Sciatic nerve (tissue), 2 donors: ENCODE measurements at places on chromosomes 6 and 20.
A peak's percentile ranks its signal among the peaks of the same experiment; 100 is the strongest.

DNA sequence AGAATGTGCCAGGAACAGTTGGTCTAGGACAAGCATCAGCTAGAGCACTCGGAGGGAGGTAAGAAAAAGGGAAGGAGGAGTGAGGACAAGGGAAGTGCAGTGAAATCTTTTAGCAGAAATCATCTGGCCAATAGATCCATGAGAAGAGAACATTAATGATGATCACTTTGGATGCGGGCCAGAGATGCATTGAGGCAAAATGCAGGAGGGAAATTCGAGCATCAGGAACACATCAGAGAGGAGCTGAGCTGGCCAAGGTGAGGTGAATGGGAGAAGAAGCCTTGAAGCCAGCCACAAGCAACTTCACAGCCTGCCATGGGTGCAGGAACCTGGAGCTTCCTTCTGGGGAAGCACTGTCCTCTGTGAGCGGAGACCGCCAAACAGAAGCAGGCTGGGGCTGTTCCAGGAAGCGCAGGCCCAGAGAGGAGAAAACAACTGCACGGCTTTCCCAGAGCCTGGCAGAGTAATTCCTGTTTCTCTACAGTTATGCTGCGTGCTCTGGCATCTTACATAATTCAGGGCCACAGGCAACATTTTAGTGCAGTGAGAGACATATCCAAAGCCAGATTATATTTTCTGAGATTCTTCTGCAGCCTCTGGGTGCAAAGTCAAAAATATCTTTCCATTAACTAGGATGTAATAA lies 143.8 kb downstream of the F13A1 start:
- DNase-seq: no peak

DNA sequence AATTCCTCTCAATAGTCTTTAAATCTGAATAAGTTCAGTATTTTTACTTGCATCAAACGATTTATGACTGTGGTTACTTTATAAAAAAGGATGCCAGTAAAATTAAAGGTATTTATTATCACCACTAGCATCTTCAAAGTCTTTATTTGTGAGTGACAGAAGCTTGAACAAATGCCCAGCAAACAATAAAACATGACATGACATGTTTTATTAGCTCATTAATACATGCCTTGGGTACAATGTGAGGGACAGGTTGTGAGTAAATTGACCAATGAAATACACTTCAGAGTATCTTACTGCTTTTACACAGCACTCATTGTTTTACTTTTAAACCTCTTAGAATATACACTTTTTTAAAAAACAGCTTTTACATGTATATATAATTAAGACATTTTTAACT lies 113.4 kb upstream of the BEND3 start:
- DNase-seq: no peak

DNA sequence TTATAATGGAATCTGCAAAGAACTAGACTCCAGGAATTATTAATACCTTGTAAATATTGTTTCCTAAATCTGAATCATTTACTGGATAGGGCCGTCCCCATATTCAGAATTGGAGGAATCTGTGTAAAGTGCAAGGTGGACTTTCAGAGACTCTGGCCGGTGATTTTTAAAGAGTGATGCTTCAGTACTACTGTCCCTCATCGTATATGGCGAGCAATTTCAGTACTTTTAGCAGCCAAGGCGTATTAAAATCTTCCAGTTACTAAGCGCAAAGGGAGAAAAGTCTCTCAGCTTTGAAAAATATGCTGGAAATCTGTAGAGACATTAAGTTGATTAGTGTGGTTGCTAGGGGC lies 483 bp downstream of the SMIM26 start:
- DNase-seq: no peak

DNA sequence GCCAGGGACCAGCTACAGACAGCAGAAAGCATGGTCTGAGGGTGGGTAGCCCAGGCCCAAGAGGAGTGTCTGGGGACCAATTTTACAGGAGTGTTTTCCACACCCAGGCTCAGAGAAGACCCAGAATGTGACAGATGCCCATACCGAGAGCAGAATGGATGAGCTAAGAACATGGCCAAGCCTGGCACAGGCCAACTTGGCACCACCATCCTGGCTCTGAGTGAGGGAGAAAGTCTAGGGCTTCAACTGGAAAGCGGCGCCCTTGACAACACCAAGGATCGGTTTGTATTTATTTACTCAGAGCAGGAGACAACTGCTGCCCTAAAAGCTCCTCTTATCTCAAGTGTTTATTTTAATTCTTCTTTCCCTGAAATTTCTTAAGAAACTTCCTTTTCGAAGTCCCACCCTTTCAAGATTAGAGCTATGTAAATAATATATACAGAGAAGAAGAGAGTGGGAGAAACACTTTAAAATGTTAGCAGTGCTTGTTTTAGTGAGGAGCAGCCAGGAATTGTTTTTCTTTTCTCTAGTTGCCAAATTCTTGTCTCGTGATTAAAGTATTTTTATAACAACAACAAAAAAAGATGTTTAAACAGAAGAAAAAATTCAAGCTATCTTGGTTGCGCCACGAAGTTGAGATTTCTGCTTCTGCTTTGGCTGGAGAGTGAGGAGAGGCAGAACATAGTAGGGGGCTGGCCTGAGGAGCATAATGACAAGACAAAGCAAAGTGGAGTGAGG lies 16.2 kb downstream of the TNXB start:
- peak; percentile 59 for DNase-seq

DNA sequence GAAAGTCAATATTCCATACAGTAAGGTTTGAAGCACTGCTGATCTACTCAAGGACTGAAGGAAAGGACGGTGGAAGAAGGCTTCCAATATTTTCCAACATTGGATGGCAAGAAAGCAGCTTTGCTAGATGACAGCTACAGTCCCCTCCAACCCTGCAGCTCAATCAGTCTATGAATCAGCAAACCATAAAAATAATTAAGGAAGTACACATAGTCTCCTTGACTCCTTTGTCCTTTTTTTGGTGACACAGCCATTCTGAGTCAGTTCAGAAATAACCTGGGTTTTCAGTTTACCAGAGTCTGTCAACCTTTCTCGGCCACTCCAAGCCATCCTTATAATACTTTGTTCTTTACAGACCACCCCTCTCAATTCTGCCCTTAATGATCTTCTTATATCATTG lies 232.5 kb downstream of the IBTK start:
- no peak for DNase-seq

GRCh38 chr6:128290221-128290620 lies 230.2 kb downstream of the PTPRK start:
- DNase-seq: no peak

GRCh38 chr6:159038914-159039884 lies 5.6 kb downstream of the TAGAP start:
- no peak for DNase-seq

DNA sequence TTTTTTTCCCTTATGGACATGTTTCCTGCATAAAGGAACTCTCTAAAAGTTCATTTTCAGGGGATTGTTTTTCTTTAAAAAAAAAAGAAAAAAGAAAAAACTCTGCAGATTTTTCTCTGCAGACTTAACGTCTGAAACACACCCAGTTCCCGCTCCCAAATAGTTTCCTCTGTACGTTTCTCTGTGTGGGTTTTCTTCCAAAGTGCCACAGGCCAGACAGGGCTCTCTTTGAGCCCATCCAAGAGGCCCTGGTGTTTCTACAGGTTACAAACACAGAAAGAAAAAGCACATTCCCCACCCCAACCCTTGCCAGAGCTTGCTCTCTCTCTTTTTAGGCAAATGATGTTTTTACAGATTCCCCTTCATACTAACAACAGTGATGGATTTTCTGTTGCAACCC lies 258.6 kb downstream of the FNDC1 start:
- DNase-seq: no peak

DNA sequence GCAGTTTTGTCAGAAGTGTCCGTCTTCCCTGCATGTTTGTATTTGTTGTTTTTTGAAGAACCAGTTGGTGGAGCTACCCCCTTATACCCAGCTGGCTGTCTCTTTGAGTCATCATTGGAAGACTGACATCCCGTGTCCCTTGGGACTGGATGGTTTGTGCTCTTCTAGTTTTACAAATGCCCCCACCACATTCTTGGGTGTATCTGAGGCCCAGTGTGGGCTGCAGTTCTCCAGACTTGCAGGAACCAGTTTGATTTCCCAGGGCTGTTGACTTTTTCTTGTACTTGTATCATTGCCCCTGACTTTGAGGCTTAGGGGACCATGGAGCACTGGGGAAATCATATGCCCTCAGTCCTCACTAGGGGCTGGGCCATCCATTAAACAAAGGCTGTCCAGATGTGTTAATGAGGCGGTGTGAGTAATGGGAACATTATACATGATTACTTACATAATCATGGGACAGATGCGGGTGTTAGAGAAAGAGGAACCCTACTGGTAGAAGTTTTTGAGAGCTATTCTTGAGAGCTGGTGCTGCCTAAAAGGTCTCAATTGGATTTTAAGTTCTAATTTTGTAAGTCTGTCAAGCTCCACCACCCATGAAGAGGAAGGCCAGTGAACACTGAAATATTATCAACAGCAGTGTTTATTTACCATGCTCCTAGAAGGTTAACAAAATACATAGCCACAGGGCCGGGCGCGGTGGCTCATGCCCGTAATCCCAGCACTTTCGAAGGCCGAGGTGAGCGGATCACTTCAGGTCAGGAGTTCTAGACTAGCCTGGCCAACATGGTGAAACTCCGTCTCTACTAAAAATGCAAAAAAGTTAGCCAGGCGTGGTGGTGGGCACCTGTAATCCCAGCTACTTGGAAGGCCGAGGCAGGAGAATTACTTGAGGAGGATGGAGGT lies 8.5 kb downstream of the JARID2 start:
- no peak for DNase-seq

DNA sequence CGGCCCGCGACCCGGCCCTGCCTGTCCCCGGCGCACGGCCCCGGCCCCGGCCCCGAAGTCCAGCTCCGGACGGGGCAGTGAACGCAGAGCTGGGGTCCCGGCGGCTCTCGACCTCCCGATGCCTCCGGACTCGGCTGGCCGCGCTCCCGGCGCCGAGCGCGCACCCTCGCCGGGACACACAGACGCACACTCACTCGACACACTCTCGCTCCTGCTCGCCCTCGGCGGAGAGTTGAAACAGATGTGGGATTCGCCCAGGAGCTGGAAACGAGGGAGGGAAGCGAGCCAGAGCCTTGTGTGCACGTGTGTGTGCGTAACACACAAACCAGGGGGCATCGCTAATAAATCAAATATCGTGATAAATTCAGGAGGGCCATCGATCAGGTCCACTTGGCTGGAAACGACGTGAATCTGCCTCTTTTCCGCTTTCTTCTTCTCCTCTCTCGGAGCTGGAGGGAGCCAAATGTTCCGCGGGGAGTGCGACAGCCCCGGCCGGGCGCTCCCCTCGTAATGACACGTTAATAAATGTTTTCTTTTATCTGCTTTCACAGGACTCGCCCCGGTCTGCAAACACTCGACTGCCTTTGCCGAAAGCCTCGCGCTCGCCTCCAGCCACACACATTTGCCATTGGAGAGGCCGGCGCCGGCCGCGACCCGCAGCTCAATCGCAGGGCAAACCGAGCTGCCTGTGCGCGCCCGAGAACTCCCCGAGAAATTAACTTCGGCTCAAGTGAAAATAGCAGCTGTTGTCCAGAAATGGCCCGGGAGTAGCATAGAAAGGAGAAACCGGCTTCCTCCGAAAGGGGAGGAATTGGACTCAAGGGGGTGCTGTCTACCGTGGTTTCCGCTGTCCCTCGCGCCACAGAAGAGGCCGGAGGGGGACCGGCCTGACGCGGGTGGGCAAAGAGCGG lies 828 bp upstream of the SULF2 start:
- DNase-seq: peak; percentile 75

GRCh38 chr6:138116661-138116999 lies 9.4 kb upstream of the PERP start:
- no peak for DNase-seq

DNA sequence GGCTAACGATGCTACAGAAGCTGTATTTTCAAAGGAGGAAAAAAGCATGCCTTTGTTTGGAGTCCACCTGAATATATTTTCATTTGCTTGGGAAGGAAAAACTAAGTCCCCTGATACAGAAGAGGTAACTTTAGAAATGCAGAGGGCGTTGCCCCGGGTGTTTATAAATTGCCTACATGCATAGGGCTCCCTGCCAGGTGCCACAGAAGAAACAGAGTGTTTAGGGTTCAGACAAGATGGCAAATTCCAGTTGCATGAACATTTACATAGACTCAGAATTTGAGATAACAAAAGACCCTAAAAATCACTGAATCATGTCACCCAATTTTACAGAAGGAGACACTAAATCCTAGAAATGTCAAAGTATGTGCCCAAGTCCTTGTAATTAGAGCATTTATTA lies 19.9 kb downstream of the RIN2 start:
- DNase-seq: no peak

GRCh38 chr6:111996144-111996865 lies 57.6 kb upstream of the CCN6 start:
- DNase-seq: no peak
